ENCODE measurements at places on chromosomes 12 and 14.

- no peak for DNase-seq
These were observed 116.9 kb upstream of the LRIG3 start for GRCh38 chr12:59036973-59037762.

- DNase-seq = no peak
These were observed 2.8 kb downstream of the RAPGEF3 start for GRCh38 chr12:47755655-47756562.

- no peak for DNase-seq
These were observed 29.3 kb downstream of the AK7 start for GRCh38 chr14:96421236-96421635.

GRCh38 chr12:73935817-73936216 lies 601.8 kb upstream of the ATXN7L3B start:
- no peak for DNase-seq

GRCh38 chr14:26596543-26597061 lies 1.2 kb downstream of the NOVA1 start:
- no peak for DNase-seq

GRCh38 chr12:50515587-50515986 lies 10.8 kb downstream of the DIP2B start:
- DNase-seq = no peak

GRCh38 chr12:124906606-124907261 lies 7.7 kb downstream of the UBC start:
- no peak for DNase-seq

GRCh38 chr12:62873826-62874448 lies 61.0 kb downstream of the PPM1H start:
- DNase-seq = no peak

- no peak for DNase-seq
These were observed 139.0 kb upstream of the LHX5 start for GRCh38 chr12:113610698-113611097.

DNA sequence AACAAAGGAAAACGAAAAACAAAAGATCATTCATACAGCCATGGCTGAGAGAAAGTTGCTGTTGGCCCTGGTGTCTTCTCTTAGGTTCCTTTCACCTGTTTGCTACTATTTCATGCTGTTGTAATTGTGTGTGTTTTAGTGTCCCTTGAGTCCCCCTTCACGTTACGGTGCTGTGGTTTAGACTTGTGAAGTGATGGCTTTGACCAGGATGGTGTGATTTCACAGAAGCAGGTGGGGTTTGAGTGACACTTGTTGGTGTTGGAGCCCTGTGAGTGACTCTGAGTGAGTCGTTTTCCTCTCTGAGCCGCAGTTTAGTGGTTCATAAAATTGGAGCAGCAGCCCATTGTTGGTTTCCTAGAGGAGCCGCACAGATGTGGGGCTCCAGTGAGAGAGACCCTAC lies 635.4 kb downstream of the VRK1 start:
- DNase-seq = no peak

DNA sequence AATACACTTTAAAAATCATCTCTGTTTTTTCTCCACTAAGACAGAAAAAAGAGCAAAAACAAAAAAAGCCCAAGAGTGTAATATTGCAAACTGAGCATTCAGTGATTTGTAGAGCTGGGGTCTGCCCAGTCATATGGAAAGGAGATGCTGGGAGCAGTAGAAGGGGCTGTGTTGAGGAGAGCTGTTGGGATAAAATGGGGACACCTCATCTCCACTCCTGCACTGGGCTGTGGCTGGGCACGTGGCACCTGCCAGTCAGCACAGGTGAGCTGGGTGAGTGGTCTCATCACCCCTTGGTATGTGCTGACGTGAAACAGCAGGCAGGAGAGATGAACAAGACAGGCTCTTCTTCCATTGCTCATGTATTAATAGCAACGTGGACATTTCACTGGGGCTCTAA lies 217.4 kb downstream of the C12orf42 start:
- no peak for DNase-seq

DNA sequence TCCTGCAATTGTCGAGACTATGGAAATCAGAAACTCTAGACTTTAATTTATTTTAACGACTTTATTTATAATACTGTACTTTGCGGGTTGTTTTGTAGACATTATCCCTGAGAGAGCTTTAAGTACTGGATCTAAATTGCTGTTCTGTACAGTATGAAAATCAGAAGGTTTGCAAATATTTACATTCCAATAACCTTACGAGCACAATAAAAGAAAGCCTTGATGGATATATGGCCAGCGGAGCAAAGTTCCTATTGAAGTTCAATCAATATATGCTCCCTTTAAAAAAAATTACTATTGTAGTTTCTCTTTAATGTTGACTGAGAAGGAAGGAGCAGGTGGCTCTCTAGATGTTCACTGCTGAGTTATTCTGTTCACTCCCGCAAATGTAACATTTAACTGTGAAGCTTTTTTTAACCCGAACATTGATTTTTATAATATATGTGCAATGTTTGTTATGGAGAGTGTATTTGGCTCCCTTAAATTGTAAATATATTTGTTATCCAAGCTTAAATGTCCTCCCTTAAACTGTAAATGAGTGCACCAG lies 235.3 kb downstream of the PLCZ1 start:
- DNase-seq = no peak

- DNase-seq = no peak
These were observed 60.2 kb downstream of the STAB2 start for GRCh38 chr12:103647267-103647666.

DNA sequence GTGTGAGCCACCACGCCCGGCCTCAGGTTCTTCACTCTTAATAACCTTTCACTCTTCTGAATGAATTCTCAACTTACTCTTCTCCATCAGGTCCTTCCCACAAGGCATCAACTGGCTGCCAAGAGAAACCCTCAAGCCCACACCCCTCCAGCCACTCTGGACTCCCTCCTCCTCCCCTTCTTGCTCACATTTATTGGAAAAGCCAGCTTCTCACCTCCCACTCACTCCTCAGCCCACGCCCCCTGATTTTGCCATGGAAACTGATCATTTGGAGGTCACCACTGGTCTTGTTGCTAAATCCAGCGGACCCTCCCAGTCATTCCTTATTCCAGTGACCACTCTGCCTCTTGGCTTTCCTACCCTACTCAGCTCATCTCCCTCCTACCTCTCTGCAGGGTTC lies 17.4 kb upstream of the ACVR1B start:
- no peak for DNase-seq

- no peak for DNase-seq
These were observed 82.2 kb downstream of the ADCK1 start for GRCh38 chr14:77882098-77882497.

Measured in activated gamma-delta T cell (primary cell).